ENCODE measurements at places on chromosomes 11 and 22. TPM values are rescaled to one million over a fixed set of nuclear protein-coding genes. Genes with fewer than 3 reads are reported as not detected.

The NPTXR gene
- total RNA-seq: 7.8 TPM

The CLDN5 gene
- not detected for total RNA-seq

DNA sequence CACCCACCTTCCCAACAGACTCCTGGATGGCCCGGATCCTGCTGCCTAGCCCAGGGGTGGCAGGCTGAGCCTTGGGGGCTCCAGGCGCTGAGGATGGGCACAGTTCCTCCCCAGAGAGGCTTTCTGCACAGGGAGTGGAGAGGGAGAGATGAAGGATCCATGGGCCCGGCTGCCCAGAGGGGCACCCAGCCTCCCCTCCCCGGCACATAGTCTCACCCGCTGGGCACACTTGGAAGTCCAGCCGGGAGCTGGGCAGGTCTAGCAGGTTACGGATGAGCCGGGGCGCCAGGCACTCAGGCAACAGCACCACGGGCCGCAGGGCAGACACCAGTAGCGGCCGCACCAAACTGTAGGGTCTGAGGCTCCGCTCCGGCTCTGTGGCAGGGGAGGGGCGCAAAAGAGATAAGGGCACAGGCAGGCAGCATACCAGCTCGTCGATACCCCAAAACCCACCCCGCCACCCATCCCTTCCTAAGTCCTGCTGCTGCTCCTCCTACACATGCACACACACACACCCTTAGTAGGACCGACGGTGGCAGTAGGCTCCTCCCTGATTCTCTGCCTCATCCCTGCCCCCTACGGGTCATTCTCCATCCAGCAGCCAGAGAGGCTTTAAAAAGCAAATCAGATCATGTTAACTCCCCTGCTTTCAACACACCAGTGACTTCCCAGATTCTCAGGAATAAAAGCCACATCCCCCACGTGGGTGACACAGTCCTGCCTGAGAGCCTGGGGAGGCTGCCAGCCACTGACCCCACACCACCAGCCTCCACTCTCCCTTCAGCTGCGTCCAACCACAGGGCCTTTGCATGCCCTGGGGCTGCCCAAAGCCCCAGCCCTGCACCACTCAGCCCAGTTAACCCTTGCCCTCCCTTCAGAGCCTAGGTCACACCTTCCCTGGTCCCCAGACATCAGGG is 6.5 kb upstream of the MFNG start:
- peak; percentile 53 for DNase-seq

The MMP8 gene
- not detected for total RNA-seq

- DNase-seq: no peak
Observed at GRCh38 chr11:95939091-95939490, 15.2 kb upstream of the MTMR2 start.
